Iris pigment epithelial cell (primary cell): ENCODE measurements at places on chromosomes 2 and 18.

DNA sequence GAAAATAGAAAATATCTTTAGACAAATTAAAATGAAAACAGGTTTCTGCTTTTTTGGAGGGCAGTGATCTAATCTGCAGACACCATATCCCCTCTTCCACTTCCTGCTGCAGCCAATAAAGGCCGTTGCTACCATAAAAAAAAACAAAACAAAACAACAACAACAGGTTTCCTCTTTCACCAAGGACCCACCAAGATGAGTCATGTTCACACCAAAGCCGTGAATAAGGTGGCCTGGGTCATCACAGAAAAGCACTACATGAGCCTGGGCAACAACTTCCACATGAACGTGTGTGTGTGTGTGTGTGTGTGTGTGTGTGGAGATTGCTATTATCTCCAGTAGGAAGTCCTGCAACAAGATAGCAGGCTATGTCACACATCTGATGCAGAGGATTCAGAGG, 24.8 kb upstream of the TFCP2L1 start:
- DNase-seq, result no peak

GRCh38 chr2:25145803-25146202, 22.6 kb downstream of the POMC start:
- DNase-seq, result no peak

- DNase-seq, result no peak
Measured at GRCh38 chr2:9754532-9754887, 88.8 kb upstream of the TAF1B start.

GRCh38 chr2:157747695-157748370, 119.2 kb upstream of the ACVR1C start:
- DNase-seq, result peak; percentile 74

GRCh38 chr2:65781756-65782155, 349.4 kb upstream of the SPRED2 start:
- DNase-seq, result no peak

DNA sequence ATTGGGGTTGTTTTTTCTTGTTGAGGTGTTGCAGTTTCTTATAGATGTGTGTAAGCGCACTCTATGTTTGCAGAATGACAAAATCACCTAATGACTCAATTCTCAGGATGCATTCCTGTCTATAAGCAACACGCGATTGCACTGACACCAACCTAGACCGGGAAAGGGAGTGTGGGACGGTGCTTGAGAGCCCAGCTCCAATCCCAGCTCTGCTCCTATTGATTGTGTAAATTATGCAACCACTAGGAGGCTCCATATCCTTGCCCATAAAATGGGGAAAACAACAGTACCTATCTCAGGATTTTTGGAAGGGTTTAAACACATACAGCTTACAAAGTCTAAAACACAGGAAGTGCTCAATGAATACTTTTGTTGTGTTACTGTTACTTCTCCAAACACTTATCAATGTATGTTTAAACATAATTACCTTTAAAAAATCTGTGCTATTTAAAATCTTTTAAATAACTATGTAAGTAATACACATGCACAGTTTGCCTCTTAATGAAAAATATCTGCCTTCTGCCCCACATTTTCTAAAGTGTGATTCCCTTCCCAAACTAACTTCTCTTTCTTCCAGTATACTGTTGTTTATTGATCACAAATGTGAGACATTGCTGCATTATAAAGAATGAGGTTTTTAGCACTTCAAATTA, 132.5 kb downstream of the SPHKAP start:
- peak; percentile 49 for DNase-seq

- peak; percentile 49 for DNase-seq
Measured at GRCh38 chr2:56132138-56132537, 51.7 kb upstream of the CCDC85A start.

GRCh38 chr18:58362027-58362575, 266.8 kb downstream of the ALPK2 start:
- peak; percentile 96 for DNase-seq

DNA sequence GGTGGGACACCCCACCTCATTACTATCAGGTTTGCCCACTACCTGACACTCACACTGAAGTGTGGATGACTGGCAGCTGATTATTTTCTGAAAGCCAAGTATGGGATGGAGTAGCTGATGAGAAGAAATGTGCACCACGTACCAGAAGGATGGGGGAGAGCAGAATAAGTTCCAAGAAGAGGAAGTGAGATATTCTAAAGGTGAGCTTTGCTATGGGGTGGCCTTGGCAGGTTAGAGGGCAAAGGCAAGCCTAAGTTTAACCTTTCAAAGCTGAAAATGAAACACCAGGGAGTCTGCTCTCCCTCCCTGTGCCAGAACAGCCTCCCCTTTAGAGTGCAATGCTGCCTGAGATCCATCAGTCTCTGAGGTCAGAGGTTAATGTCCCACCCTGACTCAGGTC, 196.1 kb upstream of the OSR1 start:
- no peak for DNase-seq

DNA sequence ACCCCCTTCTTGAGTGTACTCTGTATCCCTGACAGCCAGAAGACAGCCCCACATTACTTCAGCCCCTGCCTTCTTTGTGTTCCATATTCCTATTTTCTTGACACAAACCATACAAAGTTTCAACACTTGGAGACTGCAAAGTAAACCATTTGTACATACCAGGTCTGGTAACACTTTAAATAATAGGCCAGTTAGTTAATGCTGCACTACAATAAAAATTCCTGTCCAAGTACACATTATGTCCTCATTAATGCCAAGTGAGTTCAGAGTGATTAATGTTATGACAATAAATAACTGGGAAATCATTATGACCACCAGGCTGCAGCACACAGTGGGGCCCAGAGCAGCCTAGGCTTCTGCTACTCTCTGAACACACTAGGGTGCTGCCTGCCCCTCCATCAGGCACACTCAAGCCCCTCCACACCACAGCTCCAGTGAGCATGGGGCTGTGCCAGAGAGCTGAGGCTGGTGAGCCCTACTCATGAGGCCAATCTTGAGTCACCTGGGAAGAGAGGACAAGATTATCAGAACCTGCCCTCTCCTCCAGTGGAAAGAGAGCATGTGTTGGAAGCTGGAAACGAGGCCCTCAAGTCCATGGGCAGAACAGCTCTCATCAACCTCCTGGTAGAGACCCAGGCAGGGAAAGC, 138.7 kb downstream of the TTC32 start:
- DNase-seq, result no peak

DNA sequence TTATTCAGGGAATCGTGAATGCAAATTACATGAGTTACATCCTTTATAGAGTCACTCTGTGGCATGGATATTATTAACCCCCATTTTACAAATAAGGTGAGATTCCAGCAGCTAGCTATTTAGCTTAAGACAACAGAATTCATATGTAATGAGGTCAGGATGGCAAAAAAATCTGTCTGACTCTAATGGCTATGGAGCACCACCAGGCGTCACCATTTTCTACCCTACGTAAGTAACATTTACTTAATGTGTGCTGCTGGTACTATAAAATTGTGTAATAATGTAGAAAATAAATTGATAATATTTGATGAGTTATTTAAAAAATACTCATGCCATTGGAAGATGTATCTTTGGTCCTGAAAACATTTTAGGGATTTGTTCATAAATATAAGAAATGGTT, 2040.1 kb upstream of the LRRTM1 start:
- no peak for DNase-seq

GRCh38 chr2:110980339-110981062, 140.2 kb upstream of the BCL2L11 start:
- no peak for DNase-seq

DNA sequence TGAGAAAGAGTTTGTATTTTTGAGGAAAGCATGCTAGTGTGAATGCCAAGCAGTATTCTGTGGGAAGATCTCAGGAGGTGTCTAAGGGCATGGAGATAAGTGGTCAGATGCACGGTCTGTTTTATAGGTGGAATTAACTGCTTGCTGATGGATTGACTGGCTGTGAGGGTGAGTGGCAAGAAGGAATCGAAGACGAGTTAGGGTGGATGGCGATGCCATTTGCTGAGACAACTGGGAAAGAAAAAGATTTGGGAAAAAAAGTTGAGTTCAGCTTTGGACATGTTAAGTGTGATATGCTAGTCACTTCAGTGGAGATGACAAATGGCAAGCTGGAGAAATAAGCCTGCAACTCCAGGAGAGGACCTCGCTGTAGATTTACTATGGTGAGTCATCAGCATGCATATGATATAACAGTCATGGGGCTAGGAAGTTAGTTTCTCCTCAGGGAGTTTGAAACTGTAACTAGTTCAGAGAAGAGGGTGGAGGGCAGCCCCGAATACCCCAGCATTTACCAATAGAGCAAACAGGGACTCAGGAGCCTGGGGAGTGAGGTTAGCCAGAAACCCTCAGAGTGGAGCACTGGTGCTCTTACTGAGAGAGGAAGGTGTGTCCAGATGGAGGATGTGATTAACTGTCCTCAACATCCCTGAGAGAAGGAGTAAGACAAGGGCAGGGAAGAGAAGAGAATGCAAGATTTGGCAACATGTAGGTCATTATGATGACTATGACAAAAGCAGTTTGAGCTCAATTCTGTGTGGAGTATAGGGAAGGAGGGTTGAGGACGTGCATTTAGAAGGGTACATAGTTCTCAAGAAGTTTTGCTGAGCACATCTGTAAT, 2.0 kb upstream of the HK2 start:
- DNase-seq, result peak; percentile 43

DNA sequence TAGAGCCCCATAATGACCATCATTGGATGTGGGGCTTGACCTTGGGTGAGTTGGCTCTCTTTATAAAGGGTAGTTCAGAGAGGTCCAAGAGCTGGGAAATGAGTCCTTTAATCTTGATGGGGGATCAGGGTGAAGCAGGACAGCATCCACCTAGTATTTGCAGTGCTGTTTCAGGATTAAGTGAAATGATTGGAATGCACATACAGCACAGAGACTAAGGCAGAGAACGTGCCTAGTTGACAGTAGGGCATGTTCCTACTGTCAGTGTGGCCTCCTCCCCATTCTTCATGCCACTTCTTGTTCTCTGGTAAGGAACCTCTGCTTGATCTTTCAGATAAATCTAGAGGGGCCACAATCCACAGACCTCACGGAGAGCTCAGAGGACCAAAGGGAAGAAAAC, 78.9 kb downstream of the TRIM43 start:
- DNase-seq, result no peak

DNA sequence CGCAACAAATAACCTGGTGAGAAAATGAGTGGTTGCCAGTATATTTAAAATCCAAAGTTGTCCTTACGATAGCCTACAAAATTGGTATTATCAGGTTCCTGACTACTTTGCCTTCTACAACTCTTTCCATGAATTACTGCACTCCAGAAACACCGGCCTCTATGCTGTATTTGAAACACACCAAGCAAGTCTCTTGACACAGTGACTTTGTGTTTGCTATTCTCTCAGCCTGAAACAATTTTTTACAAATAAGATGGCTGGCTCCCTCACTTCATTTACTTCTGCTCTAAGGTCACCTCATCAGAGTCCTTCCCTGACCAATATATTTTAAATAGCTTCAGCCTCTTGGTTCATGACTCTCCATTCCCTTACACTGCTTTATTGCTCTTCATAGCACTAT, 12.2 kb downstream of the KANSL1L start:
- DNase-seq, result no peak

DNA sequence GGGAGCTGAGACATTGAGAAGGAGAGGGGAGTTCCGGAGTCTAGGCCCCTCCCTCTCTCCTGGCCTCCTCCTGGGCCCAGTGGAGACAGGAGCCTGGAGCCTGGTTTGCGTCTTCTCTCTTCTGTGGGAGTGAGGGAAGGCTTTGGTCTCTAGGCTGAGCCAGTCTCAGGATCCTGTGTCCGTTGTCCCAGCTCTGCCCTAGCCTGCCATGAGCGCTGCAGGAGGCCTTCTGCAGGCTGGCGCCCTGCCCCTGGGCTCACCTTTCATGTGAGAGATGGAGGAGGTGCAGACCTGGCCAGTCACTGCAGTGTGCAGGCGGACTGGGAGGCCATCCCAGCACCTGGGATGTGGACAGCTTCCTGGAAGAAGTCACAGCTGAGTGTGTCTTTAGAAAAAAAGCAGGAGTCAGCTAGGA, 8.7 kb downstream of the IMPA2 start:
- no peak for DNase-seq

DNA sequence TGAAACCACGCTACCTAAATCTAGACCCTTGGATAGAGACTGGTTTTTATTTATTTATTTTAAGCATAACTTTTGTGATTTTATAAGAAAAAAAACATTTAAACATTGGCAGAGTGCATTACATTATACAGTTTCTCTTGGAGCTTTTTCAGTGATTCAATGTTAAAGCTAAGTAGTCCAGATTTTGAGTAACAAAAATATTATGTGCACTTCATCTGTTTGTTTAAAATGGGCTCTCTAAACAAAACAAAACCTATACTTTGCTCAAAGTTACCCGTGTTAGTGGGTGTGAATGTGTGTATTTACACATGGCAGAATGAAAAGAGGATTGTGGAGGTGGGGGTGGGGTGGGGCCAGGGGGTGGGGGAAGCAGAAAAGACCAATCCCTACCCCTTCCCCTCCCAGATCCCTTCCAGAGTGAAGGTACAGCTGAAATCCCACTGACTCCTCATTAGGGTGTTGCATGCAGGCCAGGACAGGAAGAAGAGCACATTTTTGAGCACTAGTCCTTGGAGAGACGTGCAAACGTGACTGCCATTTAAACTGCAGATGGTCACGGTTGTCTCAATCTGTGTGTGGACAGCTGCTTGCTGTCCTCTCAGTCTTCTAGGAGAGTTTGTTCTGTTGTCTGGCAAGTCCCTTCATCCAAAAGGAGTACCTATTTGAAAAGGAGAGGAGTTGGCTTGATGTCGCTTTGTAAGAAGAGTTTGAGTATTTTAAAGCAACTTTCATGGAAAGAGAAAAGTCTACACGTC, 303.0 kb downstream of the ICOS start:
- DNase-seq, result no peak

DNA sequence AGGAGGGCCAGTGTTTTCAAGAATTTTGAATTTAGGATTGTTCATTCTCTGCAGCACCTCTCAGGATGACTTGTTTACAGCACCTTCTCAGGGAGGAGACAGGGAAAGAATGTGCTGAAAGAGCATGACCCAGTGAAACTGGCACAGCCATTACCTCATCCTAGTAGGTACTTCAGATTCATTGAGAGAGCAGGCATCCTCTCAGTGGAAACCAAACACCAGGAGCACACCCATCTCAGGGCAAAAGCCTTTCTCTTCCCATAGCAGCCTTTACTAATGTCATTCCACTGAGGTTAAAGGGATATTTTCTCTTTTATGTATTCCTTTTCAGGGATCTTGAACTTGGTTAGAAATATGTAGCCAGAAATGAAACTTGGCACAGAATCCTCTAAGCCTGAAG, 2.6 kb downstream of the MAP2 start:
- DNase-seq, result peak; percentile 17

DNA sequence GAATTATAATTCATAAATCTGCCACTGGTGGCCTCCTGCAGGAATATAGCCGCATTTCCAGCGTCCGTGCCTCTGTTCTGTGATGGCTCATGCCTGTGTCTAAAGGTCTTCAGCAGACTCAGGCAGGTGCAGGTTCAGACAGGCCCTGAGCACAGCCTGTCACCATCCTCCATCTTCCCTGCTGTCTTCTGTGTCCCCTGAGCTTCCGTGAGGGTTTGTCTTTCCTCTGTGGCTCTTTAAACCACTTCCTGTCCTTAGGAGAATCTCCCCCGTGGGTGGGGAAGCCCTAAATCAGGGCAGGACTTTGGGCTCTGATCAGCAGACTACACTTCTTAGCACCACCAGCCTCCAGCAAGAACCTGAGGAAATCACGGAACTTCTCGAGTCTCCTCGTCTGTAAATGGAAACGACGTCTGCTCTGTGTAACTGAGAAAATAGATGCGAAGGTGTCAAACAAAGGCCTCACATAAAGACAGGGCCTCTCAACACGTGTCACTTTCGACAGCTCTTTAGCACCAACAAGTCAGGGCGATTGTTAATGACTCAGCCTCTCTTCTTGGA, 24.1 kb upstream of the NFATC1 start:
- no peak for DNase-seq

- no peak for DNase-seq
Measured at GRCh38 chr2:209533391-209533790, 109.5 kb downstream of the MAP2 start.

- DNase-seq, result no peak
Measured at GRCh38 chr2:147320146-147320545, 524.7 kb upstream of the ACVR2A start.
